ENCODE measurements at places on chromosomes 1 and 21.

GRCh38 chr1:193185901-193186731 is at the start of gene B3GALT2:
Gene B3GALT2 (minus strand): TSS chr1:193186613. CDS start chr1:193181562, 5,051 bp downstream.
- peak; percentile 85 for DNase-seq

DNA sequence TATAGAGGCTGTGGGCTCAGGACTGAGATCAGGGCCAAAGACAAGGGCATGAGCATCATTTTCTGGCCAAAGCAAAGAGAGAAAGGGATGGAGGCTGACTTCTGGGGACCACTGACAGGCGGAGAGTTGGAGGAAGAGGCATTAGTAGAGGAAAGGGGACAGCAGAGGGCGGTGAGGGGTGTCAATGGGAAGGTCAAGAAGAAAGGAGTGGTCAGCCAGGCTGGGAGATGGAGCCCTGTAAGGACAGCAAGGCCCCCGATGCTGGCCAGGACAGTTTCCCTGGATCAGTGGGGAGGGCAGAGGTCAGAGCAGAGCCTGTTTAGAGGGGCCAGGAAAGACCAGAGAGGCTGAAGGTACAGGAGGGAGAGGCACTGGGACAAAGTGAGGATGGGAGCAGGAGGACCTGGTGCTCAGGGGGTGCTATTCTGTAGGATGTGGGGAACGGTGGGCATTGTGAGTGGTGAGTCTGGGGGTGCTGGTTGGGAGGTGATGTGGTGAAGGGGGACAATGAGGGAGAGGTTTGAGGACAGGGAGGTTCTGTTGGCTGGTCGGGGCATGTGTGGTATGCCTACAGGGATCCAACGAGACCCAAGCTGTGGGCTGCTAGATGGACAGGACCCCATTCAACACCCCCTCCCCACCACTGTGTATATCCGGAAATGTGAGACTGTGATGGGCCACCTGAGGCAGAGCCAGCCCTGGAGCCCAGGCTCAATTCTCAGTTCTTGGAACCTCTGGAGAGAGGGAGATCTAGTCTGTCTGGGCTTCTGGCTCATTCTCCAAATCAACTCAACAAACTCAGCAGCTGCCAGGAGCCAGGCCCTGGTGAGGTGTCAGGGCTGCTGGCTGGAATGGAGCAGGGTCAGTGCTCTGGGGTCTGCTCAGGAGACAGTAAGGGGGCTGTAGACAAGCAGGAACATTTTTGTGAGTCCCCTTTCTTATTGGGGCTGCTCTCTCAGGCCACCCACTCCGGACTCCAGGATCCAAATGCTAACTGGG is 1.4 kb upstream of the FAM151A start:
- DNase-seq = no peak

- no peak for DNase-seq
Measured at GRCh38 chr1:76106719-76107235, 32.2 kb downstream of the ST6GALNAC3 start.

DNA sequence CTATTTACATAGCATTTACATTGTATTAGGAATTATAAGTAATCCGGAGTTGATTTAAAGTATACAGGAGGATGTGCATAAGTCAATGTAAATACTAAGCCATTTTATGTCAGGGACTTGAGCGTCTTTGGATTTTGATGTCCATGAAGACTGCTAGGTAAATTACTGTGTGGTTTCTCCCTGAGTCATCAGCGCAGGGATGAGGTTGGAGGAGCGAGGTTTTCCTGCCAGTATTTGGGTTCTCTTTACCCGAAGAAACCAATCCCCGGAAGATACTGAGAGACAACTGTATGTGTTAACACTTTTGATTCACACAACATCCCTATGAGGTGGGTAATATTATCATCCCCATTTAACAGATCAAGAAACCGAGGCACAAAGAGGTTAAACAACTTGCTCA is 29.3 kb downstream of the BATF3 start:
- no peak for DNase-seq

GRCh38 chr1:169427081-169427641 is at the start of gene CCDC181:
Gene CCDC181 (minus strand): TSS chr1:169427474. CDS start chr1:169424927, 2,547 bp downstream.
- DNase-seq = peak; percentile 63

- DNase-seq = no peak
Measured at GRCh38 chr21:44846485-44847260, 26.8 kb downstream of the PTTG1IP start.

DNA sequence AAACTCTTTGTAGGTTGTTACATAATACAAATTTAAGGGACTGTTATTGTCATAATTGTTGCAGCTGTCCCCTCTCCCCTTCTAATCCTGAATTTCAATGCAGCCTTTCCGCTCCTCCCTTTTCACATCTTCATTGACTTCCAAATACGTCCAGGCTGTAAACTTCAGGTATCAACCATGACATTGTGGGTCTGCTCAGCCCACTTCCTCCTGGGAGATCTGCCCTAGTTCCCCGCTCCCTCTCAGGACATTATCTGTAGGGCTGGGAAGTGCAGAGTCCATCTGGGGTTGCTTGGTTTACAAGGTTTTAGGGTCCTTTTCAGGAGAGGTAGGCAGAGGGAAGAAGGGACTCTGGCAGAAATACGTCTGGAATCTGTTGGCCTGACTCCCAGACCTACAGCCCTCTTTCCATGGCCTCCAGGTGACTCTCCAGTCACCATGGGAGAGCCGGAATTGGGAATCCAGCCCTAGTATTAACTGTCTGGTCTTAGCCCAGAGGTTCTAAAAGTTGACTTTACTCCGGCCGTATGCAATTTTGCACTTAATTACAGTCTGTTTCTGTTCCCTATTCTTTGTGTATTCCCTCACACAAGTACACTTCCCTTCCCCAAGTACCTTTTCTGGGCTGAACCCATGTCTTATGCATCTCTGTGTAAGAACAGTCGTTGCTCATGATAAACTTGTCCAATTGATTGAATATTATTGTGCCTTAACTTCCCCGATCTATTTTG is 4.7 kb upstream of the DENND2D start:
- no peak for DNase-seq

- DNase-seq = no peak
Measured at GRCh38 chr21:41616031-41616591, 108.2 kb upstream of the TMPRSS2 start.

DNA sequence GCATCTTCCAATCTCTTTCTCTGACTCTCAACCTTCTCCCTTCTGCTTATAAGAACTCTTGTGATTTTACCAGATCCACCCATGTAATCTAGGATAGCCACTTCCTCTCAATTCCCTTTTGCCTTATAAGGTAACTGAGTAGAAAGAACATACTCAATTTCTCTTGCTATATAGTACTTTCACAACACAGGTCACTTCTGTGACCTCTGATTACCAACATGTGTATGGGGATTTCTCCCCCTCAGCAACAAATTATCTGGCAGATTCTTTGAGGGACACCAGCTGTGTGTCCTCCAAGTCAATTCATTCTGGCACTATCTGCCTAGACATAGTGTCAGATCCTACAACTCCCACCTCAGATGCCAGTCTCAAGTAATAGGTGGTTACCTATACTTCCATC is 62.5 kb downstream of the IL23R start:
- DNase-seq = no peak

DNA sequence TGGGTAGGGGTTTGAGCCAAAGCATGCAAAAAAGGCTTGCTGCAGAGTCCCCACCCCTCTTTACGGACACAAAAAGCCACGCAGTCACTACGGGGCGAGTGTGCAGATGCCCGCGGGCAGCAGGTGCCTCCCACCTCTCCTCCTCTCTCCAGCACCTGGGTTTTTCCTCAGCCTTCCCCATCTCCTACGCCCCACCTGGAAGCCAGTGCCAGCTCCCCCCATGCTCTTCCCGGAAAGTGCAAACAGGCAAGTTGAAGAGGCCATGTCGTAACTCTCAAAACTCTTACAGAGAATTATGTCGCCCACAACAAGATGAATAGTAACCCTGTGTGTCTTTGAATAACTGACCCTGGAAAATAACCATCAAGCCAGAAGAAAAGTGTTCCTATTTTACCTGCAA is 82.5 kb downstream of the PDE9A start:
- DNase-seq = no peak

GRCh38 chr1:48596046-48596445 is 124.0 kb upstream of the SPATA6 start:
- no peak for DNase-seq

DNA sequence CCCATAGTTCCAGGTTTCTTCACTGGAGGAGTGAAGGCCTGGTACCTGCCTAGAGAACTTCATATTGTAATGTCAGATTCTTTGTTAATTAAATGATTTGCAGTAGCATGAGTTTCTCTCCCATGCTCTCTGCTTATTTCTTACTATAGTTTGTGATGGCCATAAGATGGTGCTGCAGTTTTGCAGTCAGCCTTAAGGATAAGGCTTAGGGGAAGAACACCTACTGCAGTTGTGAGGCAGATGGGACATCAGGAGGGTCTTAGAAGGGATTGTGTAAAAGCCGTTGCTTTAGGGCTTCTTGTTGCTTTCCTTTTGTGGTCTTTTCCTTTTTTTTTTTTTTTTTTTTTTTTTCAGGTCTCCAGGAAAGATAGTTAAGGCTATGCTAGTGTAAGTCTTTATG is 61.8 kb downstream of the MACF1 start:
- DNase-seq = peak; percentile 62

DNA sequence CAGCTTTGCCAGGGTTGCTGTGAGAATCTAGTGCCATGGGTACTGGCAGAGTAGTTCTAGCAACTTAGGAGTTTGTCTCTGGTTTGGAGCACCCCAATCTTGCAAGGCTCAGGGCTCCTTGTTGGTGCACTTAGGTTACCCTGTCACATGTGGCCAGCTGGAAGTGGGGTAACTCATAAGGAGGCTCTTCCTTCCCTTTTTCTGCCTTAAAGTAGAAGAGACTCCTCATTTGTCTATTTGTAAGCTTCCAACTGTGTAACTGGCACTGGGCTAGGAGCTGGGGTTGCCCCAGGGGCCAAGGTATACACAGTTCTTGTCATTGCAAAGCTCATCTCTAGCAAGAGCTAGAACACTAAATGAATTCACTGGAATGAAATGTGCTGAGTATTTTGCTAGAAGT is 10.6 kb downstream of the MROH7 start:
- DNase-seq = no peak

DNA sequence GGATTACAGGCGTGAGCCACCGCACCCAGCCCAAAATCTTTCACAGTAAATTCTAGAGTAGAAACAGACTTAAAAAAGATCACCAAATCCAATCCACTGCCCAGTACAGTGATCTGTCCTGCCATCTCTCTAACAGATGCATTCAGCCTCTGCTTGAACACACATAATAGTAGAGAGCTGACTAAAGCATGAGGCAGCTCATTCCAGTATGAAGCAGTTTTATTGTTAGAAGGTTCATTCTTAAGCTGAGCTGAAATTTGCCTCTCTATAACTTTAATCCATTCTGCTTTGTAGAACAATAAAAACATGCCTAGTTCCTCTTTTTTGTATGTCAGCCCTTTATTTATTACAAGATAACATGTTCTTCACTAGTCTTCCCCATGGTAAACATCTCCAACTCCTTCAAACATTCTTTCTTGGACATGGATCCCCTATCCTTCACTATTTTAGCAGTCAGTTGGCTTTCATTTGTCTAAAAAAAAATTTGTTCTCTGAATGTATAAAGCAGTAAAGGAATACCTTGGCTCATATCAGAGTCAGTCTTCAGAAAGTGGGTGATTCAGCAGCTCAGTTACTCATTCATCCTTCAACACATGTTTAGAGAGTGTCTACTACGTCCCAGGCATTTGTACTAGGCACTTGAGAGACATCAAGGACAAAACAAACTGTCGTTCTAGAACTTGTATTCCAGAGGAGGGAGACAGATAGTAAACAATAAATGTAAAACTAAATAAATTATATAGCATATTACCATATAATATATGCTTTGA is 10.7 kb upstream of the PTBP2 start:
- no peak for DNase-seq

GRCh38 chr1:89125913-89126580 is at the start of gene GBP2:
Gene GBP2 (minus strand): TSS chr1:89126114. CDS start chr1:89121966, 4,148 bp downstream.
- peak; percentile 30 for DNase-seq

DNA sequence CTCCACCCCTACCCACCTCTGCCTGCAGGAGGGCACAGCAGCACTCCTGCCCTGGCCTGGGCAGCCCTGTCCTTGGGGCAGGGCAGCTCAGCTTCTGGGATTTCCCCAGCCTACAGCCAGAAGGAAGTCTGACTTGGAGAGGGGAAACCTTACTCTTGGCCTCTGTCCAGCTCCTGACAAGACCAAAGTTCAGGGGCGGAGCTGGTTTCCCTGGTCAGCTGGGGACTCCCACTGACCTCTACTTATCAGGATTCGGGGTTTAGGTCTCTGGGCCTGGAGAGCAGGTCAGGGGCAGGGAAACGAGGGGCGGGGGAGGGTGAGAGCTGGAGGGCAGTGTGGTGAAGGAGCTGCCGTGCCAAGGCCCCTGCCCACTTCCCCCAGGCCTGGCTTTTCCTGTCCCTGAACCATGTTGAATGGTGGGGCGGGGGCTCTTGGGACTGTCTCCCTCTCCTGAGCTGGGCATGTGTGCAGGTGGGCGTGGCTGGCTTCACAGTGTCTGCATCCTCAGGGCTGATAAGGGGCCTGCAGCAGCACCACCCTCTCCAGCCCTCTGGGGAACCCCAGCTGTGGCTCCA is 16.8 kb upstream of the ETV3 start:
- DNase-seq = no peak

- DNase-seq = peak; percentile 37
Measured at GRCh38 chr1:100077531-100077930, 55.2 kb downstream of the SASS6 start.

DNA sequence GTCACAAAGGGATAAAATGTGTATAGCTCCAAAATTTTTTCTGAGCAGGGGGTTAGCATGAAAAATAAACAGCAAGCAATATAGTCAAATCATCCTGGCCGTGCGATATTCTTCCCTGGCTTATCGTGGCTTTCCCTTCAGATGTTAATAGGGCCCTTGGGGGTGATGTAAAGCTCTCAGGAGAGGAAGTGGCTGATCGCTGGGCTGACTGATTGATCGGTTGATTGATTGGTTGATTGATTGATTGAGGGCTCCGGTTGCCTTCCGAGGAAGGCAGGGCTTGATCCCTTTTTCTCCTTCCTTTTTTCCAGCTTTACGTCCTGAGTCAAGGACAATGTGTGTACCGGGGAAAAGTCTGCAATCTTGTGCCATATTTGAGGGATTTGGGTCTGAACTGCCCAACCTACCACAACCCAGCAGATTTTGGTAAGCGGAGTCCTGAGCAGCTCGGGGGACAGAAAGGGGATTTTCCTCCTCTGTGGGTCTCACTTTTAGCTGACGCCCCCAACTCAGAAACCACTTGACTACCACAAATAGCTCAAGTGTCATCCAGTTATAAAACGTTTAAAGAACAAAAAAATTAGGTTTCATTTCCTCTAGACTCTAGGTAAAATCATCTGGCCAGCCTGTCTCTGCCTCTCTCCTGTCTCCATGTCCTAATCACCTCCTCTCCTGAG is 29.5 kb downstream of the TFF3 start:
- DNase-seq = no peak

GRCh38 chr1:234396092-234396491 is 22.8 kb downstream of the COA6 start:
- no peak for DNase-seq
